ENCODE measurements at places on chromosomes 13 and 19.
A peak's percentile ranks its signal among the peaks of the same experiment; 100 is the strongest.

DNA sequence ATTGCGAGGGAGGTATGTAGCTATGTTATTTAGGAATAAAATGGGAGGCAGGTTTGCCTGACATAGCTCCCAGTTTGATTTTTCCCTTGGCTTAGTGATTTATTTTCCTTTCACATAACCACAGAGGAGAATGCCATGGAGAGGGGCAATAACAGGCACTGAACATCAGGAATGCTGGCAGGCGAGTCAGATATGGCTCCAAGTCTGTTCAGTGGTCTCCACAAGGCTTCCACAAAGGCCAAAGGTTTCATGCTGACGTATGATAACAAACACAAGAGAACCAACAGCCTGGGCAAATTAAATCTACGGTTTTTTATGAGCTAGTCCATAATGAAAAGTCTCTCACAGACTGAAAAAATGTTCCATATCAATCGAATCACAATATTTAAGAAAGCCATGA lies 66.7 kb downstream of the SUCLA2 start:
- no peak for DNase-seq

DNA sequence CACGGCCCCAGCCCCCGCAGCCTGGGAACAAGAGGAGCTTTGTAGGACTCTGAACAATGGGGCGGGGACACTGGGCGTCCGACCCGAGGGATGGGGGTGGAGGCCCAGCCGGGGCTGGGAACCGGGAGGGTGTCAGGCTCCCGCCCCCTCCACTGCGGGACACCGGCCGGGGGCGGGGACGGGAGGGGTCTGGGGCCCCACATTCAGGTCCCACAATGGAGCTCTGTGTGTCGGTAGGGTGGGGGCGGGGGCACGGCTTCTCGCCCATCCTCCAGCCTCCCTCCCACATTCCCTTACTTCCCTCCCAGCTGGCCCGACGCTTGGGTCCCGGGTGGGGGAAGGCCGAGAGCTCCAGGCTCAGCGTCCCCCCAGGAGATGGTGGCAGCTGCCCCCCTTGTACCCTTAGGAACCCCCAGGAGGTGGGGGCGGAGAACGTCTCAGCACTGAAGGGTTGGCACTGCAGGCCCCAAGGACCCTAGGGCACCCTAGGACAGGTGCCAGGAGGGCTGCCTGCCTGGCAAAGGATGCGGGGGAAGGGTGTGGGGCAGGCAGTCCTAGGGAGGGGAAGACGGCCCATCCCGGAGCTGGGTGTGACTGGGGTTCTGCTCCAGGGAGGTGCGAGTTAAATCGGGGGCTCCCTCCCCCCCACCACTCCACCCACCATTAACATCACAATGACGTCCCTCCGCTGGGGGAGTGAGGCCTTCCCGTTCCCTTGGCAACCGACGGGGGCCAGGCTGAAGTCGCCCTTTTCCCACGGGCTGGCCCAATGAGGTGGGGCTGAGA lies 5.3 kb downstream of the TTYH1 start:
- DNase-seq, result peak; percentile 59

GRCh38 chr19:49125025-49125731 lies 5.8 kb downstream of the PPFIA3 start:
- DNase-seq, result no peak

- DNase-seq, result peak; percentile 83
Observed at GRCh38 chr13:30395192-30396158, 26.8 kb upstream of the UBE2L5 start.

DNA sequence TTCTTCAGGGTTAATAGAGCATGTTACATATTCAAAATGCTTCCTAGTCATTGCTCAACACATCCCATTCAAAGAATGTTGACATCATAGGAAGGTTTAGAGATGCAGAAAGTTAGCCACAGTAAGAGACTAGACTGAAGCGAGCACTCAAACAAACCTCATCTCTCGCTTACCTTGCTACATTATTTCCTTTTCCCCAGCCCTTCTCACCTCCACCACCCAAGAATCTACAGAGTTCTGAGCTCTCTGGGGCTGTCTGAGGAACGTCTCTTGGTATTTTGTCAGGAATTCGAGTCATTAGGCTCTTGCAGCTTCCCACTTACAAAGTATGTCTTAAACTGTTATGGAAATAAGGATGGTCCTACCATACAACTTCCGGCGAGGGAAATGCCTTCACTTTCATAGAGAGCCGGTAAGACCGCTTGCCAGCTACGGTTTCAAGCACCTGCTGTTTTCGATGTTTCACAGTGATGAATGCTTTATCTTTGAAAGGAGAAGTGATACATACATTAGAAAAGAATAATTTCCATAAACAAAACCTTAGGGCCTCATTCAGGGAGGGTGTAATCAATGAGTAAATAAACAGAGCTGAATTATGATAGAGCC lies 65.1 kb downstream of the FLT1 start:
- no peak for DNase-seq

GRCh38 chr19:55490478-55491432 lies 2.5 kb downstream of the SSC5D start:
- no peak for DNase-seq

GRCh38 chr13:107450931-107451330 lies 764.4 kb downstream of the LIG4 start:
- peak; percentile 17 for DNase-seq

- DNase-seq, result peak; percentile 4
Observed at GRCh38 chr13:62643799-62644524, 1228.3 kb upstream of the PCDH20 start.

GRCh38 chr19:18419699-18420460 lies 682 bp downstream of the SSBP4 start:
- DNase-seq, result no peak

- DNase-seq, result no peak
Observed at GRCh38 chr19:15948223-15949058, at the start of gene OR10H4. TSS of gene OR10H4 (plus strand) at chr19:15949008. CDS start at chr19:15949008, 0 bp downstream.

- no peak for DNase-seq
Observed at GRCh38 chr19:50739132-50739913, 16.2 kb downstream of the CLEC11A start.

DNA sequence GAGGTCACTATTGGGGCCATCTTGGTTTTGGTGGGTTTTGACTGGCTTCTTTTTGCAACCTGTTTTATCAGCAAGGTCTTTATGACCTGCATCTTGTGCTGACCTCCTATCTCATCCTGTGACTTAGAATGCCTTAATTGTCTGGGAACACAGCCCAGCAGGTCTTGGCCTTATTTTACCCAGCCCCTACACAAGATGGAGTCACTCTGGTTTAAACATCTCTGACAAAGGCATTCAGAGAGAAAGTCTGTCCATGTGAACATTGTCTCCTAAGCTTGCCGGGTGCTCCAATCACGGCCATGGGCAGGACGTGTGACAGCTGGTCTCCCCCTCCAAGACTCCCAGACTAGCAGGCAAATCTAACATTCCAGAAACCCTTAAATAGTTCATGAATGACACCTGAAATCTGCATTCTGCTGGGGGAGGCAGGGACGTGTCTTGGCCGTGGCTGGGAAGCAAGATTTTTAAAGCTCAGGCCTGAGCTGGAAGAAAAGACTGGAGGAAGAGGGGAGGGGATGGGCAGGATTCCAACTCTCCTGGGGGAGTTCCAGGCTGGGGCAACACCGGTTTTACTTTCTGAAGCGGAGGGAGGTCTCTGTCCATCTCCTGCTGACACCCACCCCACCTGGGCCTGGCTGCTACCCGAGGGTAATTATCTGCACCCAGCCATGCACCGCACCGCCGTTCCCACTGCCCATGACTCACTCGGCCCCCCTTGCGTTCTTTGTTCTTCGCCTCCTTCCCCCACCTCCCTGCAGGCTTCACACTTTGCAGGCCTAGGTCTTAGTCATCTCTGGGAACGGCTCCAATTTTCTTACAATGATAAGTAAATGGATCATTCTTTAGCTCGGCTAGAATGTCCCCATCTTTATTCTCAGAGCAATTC lies 11.6 kb upstream of the OR1M1 start:
- peak; percentile 82 for DNase-seq

GRCh38 chr19:737591-738093 lies 13.3 kb upstream of the MISP start:
- DNase-seq, result no peak

- DNase-seq, result no peak
Observed at GRCh38 chr13:50167967-50168366, 152.7 kb downstream of the KCNRG start.

GRCh38 chr19:54517483-54517882 lies 14.9 kb downstream of the LAIR2 start:
- peak; percentile 79 for DNase-seq

DNA sequence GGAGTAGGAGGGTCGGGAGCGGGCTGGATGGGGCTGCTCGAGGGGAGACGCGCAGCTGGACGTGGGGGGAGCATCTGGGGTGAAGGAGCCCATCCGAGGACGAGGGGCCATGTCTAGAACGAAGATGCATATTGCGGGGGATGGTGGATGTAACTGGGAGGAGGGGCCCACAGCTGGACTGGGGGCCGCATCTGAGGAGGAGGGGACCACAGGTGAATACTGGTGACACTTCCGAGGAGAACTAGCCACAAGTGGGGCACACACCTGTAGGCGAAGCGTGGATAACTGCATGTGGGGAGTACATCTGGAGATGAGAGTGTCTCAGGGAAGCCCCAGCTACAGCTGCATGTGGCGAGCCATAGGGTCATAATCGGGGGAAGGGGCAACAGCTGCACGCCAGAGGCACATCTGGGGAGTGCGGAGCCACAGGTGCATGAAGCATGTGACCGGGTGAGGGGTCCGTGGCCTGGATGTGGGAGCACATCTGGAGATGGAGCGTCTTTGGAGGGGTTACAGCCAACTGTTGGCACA lies 402 bp downstream of the ZSWIM9 start:
- no peak for DNase-seq

DNA sequence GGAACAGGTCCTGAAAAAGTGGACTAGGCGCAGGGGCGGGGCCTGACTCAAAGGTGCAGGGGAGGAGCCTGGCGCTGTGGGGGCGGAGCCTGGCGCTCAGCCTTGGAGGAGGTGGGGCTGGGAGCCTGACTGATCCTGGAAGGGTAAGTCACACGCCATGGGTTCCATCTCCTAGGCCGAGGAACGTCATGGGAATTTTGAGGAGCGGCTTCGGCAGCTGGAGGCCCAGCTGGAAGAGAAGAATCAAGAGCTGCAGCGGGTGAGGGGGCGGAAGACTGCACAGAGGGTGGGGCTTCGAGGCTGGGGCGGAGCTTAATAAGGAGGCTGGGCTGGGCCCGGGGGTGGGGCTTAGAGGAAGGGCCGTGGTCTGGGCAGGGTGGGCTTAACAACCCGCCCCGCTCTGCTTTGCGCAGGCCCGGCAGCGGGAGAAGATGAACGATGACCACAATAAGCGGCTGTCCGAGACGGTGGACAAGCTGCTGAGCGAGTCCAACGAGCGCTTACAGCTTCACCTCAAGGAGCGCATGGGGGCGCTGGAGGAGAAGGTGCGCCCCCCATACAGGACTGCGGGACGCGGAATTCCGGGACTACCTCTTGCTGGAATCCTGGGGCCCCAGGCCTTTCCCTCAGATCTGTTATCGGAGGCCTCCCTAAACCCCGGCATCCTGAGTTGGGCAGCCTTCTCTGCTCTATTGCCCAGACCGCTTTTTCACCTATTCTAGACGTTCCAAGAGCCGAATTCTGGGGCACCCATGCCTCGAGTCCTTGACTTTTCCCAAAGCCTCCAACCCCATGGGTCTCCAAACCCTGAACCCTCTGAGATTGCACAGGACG lies 14.5 kb downstream of the PPFIA3 start:
- peak; percentile 77 for DNase-seq

DNA sequence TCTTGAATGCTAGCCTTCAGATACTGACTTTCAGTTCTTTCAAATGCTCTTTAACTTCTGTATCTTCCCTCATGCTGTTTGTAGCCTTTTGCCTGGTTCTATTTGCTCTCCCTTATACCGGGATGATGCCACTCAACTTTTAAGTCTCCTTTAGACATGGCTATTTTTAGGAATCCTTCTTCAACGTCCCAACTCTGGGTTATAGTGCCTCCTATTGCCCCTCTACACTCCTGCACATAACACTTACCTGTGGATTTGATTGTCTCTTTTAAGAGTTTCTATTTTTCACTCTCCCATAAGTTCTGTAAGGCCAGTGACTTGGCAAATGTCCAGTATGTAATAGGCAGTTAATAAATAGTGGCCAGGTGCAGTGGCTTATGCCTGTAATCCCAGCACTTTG lies 343.0 kb downstream of the KLF5 start:
- DNase-seq, result no peak

GRCh38 chr19:38107129-38107528 lies 116.9 kb downstream of the DPF1 start:
- DNase-seq, result no peak

GRCh38 chr19:22421797-22422196 lies 349 bp downstream of the ZNF98 start:
- DNase-seq, result peak; percentile 9

GRCh38 chr13:45545686-45546409 lies 69.7 kb downstream of the ERICH6B start:
- DNase-seq, result no peak

DNA sequence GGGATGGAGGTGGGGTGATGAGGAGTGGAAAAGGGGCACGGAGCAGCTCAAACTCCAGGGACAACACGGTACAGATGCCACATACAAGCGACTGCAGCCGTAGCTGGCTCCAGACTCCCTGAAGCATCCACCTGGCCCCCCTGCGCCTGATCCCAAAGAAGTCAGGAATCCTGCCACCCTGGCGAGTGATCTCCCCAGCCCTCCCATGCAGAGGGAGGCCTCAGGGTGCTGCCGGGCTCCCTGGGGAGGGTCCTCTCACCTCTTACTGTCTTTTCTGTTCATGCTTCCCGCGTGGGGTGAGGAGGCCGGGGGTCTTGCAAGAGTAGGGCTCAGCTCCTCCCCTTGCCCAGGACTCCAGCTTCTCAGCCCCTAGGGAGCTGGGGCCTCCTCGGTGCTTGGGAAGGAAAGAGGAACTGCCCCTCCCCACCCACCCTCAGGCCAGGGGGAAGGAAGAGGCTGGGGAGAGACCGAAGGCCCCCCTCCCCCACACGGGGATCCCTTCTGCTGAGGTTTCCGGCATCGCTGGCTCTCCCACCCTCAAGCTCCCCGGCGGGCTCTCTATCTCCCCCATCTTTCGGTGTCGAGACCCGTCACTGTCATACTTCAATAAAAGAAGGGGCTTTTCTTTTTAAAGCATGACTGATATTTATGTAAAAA lies at the start of gene RASGRP4:
TSS of gene RASGRP4 (minus strand) at position 410 of the 657 bp plus-strand sequence. CDS start at position 282, 128 bp downstream.
- no peak for DNase-seq

DNA sequence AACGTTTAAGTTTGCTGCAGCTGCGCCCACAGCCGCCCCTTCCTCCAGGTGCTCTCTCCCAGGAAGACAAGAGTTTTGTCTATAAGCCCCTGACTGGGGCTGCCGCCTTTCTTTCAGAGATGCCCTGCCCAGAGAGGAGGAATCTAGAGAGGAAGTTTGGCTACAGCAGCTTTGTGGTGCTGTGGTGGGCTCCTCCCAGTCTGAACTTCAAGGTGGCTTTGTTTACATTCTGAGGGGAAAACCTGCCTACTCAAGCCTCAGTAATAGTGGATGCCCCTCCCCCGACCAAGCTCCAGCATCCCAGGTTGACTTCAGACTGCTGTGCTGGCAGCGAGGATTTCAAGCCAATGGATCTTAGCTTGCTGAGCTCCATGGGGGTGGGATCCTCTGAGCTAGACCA lies 6.4 kb upstream of the ERICH6B start:
- no peak for DNase-seq
